ENCODE measurements at places on chromosomes 5 and 9.

DNA sequence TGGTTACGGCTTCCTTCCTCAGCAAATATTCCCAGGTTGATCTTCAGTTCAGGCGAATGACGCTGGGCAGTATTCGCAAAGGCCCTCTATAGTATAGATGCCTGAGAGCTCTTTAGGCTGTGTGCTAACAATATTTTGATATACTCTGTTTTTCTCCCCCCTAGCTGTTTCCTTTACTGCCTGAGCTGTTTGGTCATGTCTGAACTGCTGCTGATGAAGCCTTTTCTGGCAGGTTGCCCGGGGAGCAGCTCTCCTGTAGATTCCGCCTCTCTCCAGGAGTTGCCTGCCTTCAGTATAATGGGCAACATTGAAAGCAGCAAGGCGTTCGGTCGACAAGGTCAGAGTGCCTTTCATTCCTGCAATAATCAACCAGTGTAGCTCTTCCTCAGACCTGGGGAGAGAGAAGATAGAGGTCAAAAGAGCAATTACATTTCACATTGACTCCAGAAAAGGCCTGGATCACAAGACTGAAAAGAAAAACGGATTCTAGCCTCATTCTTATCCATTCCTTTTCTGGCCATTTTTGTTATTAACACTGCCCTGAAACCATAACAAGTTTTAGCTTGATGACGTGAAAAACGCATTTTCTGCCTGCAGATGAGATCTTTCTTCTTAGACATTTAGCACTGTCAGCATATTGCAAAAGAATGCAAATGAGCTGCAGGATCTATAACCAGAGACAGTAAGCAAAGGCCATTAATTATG is 60.1 kb upstream of the ZNF608 start:
- no peak for DNase-seq

- DNase-seq: no peak
Observed at GRCh38 chr5:177373806-177374205, 10.4 kb upstream of the SLC34A1 start.

DNA sequence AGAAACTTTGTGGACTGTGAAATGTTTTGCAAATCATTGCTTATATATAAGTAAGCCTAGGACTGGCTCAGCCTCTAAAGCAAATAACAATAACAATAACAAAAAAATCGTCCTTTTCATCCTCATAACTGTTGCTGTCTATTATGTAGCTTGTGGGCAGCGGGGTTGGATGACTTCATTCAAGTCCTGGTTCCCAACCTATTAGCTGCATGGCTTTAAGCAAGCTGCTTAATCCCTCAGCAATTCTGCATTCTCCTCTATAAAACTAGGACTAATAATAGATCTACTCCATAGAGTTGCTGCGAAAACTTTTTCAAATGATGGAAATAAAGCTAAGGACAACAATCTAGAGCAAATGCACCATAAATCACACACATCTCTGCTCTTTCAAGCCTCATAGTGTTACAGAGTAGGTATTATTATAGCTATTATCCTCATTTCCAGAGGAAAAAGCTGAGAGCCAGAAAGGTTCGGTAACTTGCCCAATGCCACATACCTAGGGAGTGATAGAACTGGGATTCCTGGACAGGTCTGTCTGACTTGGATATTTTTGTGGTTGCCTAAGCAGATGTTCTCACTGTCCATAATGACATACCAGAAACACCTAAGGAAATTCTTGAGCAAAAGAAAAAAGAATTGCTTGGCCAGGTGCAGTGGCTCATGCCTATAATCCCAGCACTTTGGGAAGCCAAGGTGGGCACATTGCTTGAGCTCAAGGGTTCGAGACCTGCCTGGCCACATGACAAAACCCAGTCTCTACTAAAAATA is 98.8 kb upstream of the ADRA1B start:
- no peak for DNase-seq

- no peak for DNase-seq
Observed at GRCh38 chr5:71751422-71751821, 32.3 kb downstream of the CARTPT start.

DNA sequence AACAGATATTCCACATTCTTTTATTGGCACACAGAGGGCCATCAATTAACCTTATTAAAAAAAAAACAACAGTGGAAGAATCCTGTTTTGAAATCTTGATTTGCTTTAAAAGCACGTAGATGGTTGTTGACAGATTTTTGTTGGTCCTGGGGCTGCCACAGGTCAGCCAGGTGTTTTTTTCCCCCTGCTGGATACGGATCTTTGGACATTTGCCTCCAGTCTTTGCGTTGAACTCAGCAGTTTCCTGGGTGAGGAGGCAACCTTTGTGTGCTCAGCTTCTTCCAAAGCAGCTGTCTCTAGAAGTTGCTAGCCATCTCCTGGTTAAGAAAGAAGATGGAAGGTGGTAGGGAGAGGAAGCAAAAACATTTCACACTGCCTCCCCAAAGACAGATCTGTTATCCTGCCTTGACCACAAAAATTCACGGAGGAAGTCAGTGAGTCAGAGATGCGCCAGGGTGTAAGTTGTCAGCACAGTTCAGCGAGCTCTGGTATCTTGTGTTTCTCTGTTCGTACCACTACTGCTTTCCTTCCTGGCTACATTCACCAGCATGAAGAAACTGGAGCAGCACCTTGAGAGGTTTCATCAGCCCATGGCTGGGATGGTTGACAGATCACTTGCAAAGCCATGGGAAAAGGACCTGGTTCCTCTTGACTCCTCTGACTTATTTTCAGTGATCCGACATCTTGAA is 207.3 kb downstream of the ARHGAP26 start:
- peak; percentile 17 for DNase-seq

GRCh38 chr5:120564013-120564412 is 99.9 kb downstream of the PRR16 start:
- DNase-seq: no peak

DNA sequence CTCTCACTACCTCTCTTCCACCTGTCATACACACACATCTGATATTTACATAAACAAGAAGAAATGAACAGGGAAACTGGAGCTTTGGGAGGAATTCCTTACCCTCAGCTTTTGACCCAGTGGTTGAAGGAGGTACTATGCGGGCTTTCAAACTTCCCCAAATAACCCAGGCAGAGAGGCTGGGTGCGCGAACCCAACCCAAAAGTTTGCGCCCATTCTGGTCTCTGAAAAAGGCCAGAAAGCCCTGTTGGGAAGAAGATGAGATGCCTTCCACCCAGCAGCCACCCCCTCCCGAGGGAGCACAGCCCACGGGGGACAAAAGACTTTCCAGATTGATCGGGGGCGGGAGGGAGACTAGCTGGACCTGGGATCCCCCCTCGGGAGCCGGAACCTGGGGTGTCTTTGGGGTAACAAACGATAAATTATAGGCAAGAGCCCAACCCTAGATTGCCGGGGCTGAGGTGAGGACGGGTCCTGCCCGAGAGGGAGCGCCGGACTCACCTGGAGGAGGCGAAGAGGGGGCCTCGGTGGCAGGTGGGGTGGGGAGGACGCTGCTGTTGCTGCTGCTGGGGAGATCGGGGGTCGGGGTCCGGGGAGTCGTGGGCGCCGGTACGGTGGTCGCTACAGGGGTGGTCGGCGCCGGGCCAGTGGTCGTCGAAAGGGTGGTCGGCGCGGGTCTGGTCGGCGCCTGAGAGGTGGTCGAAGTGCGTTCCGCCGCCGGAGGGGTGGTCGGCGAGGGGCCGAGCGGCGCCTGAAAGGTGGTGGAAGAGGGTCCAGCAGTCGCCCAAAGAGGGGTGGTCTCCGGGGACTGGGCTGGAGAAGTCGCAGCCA is 798 bp downstream of the MEGF9 start:
- no peak for DNase-seq

DNA sequence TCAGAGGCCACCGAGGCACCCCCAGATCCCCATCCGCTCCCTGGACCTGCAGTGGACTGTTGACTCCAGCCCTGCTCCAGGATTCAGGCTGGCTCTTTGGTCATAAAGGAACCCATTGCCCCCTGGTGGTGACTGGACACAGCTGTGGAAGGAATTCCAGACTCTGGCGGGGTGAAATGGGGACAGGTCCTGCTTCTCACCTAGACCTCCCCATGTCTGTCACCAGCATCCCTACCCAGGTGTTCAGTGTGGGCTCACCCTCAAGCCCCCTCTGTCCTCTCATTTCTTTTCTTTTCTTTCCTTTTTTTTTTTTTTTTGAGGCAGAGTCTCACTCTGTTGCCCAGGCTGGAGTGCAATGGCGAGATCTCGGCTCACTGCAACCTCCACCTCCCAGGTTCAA is 25.5 kb upstream of the STXBP1 start:
- DNase-seq: peak; percentile 35

DNA sequence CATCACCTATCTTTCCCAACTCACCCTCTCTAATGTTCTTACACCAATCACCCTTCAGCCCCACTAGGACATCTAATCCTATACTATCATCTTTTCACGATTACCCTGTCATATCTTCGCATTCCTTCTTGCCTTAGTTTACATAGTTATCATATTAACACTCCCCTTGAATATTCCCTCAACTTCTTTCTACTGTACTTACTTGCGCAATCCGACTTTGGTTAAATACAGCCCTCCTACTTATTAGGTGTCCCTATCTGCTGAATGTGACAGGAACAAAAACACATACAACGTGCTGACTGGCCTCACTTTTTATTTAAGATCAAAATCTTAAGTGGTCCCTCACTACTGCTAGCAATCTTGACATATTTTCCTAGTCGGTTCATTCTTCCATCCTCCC is 19.5 kb upstream of the HK3 start:
- DNase-seq: no peak

- no peak for DNase-seq
Observed at GRCh38 chr9:14043483-14043882, 270.5 kb downstream of the NFIB start.

- no peak for DNase-seq
Observed at GRCh38 chr5:147234825-147235635, at the start of gene STK32A. TSS of gene STK32A (plus strand) at chr5:147235026. CDS start at chr5:147239635, 4,609 bp downstream.

DNA sequence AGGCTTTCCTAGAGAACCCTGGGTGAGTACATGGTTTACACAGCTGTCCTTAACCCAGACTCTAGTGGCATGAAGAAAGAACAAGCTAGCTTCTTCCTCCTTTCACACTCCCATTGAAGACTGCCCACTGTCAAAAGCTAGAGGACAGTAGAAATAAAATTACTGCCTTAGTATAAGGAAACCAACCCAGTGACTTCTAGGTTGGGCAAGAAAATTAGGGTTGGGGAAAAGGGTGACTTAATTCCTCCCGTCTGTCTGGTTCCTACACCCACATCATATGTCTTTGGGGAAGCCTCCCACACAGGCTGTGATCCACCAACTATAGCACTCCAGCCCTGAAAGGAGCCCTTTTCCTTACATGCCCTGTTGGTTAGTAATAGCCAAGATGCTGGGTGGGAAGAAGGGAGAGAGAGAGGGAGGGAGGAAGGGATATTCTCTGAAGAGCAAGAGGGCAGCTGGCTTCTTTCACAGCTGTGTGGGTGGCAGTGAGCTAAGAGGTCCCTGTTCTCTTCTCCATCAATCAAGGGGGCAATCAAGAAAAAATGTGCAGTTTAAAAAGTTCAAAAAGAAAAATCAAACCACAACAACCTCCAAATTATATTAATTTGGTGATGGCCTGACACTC is 21.7 kb downstream of the HBEGF start:
- no peak for DNase-seq

GRCh38 chr5:165187815-165188214 is 1682.4 kb downstream of the MAT2B start:
- DNase-seq: no peak

DNA sequence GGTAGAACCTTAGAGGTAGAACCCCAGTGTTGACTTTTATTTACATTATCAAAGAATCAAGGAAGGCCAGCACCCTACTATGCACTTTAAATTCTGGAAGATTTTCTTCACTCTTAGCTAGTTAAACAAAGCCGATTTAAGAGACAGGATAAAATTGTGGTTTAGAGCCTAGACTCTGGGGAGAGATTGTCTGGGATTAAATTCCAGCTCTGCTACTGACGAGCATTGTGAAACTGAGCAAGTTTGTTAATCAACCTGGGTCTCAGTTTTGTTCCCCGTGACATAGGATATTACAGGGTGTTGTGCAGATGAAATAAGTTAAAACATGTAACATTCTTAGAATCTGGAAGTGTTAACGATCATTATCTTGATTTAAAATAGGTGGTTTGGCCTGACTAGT is 83.5 kb downstream of the FEM1C start:
- no peak for DNase-seq

- DNase-seq: no peak
Observed at GRCh38 chr9:79970146-79970425, 398.3 kb downstream of the TLE4 start.

GRCh38 chr5:28580616-28581015 is 1542.2 kb upstream of the CDH9 start:
- no peak for DNase-seq

- no peak for DNase-seq
Observed at GRCh38 chr5:125411071-125411743, 664.8 kb upstream of the ZNF608 start.

DNA sequence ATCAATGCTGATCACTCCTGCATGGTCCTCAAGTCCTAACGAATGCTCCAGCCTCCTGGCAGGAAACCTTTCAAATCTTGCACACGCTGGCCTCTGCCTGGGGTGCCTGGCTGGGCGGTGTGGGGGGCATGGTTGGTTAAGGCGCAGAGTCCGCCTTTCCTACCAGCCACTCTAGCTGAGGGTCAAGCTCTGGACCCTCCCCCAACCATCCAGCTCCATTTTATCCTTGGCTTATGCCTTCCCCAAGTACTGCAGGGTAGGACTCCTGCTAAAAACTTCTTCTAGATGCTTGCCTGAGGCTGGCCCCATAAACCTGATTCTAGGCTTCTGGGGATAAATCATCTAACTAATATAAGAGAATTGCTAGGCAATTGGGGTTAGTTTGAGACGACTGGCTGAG is 808 bp upstream of the MVB12B start:
- DNase-seq: no peak

DNA sequence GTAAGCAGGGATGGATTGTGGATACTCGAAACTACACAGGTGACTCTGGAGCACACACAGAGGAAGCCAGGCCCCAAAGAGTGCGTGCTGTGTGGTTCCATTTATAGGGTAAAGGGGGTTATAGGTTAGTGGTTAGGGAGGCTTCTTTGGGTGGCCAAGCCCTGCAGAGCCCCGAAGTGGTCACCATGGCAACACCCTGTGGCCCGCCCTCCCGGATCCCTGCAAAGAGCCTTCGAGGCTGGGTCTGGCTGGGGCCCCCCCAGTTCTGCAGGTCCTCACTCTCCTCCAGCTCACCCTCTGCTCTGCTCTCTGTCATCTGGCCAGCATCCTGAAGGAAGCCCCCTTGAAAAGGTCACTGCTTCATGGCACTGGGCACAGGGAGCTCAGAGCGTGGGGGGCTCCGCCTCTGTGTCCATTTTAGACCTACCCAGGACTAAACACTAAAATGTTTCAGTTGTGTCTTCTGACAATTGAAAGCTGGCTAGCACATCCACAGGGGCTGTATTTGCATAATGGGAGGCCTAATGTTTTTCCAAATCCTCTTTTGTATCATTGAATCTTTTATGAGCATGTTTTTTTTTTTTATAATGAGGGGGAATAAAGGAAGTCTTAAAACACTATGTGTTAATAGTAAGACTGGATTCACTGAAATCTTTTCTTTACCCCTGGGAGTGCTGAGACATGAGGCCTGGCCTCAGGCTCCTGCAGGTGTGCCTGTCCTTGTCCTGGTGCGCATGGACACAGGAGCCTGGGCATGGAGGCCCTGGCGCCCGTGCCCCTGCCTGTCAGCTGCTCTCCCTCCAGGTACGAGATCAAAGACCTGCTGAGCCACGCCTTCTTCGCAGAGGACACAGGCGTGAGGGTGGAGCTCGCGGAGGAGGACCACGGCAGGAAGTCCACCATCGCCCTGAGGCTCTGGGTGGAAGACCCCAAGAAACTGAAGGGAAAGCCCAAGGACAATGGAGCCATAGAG is 55.3 kb downstream of the WNK2 start:
- DNase-seq: no peak

GRCh38 chr5:38755181-38755580 is 90.6 kb upstream of the OSMR start:
- DNase-seq: no peak

Measured in activated CD8-positive, alpha-beta memory T cell treated with anti-CD3 and anti-CD28 coated beads for 1 hour (primary cell).